ENCODE measurements at places on chromosomes 12 and 14. TPM values are rescaled to one million over a fixed set of nuclear protein-coding genes. Genes with fewer than 3 reads are reported as not detected.

- DNase-seq, result no peak
These were observed 111.0 kb upstream of the HIF1A start for GRCh38 chr14:61584331-61584741.

DNA sequence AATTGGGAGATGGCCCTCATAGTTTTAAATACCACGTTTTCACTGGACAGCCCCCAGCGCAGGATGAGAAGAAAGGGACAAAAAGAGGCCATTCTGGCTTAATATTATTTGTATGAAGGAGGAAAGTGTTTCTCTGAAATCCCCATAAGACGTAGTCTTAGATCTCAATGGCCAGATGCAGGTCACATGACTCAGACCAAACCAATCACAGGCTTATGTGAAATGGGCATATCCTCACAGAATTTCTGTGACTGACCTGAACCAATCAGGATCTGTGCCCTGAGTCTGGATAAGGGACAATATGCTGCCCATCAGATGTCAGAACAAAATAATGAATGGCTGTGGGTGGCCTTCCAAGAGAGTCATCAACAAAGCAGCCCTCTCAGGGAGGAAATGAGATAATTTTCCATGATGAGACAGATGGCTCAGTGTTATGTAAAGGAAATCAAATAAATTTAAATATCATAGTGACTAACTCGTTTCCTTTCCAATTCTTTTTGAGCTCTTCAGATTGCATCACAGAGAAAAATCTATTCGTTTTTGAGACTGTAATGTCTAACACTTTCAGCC, 1009.5 kb upstream of the TMEM132C start:
- no peak for DNase-seq

DNA sequence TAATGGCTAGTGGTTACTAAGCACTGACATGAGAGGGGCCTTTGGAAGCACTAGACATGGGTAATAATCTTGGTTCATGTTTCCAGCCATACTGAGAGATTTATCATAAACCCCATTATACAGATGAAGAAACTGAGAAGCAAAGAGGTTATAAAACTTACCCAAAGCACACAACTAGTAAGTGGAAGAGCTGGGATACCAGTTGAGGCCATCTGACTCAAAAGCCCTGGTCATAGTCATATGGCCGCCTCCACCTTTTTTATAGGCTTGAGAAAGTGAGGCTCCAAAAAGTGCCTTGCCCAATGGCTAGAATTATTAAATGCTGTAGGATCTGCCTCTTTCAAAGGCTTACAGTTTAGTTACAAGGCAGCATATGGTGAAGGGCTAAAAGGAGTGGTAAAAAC, 944 bp downstream of the TXNRD1 start:
- no peak for DNase-seq

Gene KRT5
- polyA plus RNA-seq, result 1.1 TPM

Gene HOXC12
- polyA plus RNA-seq, result not detected

Gene IGF1
- polyA plus RNA-seq, result 3.4 TPM

Gene ACSM4
- not detected for polyA plus RNA-seq

- no peak for DNase-seq
These were observed 811 bp downstream of the ACYP1 start for GRCh38 chr14:75063013-75063412.

DNA sequence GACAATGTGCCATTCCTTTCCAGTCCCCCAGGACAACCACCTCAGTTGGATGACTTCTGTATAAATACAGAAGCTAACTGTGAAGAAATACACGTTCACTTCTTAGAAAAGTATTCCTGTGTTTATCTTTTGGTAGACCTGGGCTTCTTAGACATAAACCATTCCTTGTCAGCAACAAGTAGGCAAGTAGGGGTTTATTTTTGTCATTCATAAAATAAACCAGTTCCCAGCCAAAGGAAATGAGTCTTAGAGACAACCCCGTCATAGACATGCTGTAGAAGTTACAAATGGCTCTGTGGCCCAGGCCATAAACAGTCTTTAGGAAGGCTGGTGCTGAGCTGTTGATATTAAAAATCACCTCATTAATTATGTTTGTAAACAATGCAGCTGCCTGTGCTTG, 243.2 kb downstream of the SPTSSA start:
- DNase-seq, result no peak

GRCh38 chr14:63910583-63911363, 58.0 kb downstream of the SYNE2 start:
- no peak for DNase-seq

DNA sequence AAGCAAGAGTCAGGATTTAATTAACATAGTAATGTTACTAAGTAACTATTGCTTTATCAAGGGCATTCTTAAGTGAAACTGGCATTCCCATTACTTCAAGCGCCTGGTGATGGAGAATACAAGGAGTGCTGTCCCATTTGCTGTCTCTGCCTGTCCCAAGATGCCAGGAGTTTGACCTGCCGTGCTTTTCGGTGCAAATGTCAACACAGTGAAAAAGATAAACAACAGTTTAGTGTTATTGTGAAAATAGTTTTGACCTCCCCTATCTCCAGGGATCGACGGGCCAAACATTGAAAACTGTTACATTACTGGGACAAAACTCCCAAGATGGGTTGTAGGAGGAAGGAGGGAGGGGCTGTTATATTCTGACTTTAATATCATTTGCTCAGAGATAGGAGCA, 74.8 kb downstream of the TTC9 start:
- DNase-seq, result no peak

Gene APOF
- polyA plus RNA-seq, result 0.10 TPM

GRCh38 chr12:103441437-103442181, 54.2 kb downstream of the C12orf42 start:
- no peak for DNase-seq

Gene OLR1
- polyA plus RNA-seq, result 1.3 TPM

DNA sequence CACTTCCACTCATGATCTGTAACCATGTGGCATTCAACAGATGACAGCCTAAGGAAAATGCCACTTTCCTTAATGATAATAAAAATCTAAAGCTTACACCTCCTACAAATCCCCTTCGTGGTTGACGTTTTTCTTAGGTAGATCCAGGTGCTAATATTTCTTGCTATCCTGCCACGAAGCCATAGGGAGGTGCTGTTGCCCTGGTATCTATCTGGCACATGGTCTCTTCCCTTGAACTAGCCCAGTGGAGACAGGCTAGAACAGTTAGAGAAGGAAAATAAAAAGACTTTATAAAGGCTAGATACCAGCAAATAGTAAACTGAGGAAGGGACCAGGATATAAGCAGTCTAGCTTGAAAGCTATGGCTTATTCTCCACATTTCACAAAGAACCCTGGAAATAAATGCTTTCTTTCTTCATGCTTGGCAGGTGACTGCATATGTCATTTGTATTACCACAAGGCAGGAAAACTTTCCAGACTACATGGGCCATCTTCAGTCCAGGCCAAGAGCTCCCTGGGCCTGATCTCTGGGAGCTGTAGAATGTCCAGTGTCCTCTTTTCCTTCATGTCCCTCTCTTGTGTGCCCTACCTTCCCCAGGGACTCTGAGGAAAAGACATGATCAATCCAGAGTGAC, 15.3 kb downstream of the SPIC start:
- peak; percentile 20 for DNase-seq

Gene CCDC196
- 0.21 TPM for polyA plus RNA-seq

Gene IRAK3
- 2.9 TPM for polyA plus RNA-seq

DNA sequence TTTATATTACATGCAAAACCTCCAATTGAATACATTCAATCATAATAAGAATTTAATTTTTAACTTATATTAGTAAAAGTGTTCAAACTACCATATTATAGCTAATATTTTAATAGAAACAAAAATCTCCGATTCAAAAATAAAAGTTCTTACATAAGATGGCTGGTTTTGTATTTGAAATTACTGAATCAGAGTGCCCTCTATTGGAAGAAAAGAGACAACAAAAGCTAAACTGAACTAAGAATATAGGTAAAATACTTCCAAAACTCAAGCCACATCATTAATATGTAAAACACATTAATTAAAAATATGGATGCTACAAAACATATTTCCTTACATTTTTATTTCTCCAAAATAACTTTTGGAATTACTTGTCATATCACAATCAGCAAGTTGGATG, 120.3 kb downstream of the GARIN6 start:
- DNase-seq, result peak; percentile 10

GRCh38 chr12:104555648-104556047, 98.9 kb downstream of the CHST11 start:
- peak; percentile 26 for DNase-seq

Gene ZBTB1
- polyA plus RNA-seq, result 71.2 TPM

DNA sequence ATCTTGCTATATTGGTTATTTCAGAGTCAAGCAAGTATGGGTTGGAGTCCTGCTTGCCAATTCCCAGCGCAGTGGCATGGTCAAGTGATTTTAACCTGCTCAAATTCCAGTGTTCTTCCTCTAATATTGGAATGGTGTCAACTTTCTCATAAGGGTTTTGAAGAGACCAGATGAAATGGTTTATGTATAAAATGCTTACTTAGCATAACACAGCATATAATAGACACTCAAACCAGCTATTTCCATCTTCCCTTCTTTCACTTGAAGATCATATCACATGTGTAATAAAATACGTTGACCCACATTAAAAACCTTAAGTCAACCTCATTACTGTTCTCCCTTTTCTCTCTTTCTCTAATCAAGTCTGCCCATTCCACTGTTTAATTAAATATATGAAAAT, 144.0 kb downstream of the NAV3 start:
- DNase-seq, result no peak

DNA sequence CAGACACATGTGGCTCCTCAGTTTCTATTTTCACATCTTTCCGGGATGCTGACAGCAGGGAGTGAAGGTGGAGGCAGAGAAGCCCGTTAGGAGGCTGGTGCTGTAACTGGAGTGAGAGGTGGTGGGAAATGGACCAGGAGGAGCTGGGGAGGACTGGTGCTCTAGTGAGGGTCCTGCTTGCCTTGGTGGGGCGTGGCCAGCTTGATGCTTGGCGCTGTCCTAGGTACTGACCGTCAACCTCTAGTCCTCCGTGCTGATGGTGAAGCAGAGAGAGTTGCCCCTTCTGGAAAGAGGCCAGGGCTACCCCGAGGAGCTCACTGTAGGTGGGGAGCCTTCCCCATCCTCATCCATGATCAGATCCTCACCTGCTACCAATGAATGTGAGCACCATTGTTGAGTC, 1.4 kb downstream of the TRMT61A start:
- DNase-seq, result no peak

Gene GPN3
- 37.5 TPM for polyA plus RNA-seq

- DNase-seq, result no peak
These were observed 53.8 kb downstream of the STAB2 start for GRCh38 chr12:103640831-103641230.

- no peak for DNase-seq
These were observed 26.0 kb downstream of the MAPK1IP1L start for GRCh38 chr14:55077170-55078151.

- DNase-seq, result peak; percentile 28
These were observed 367 bp downstream of the GALNT16 start for GRCh38 chr14:69260190-69260860.

- peak; percentile 8 for DNase-seq
These were observed 53.4 kb upstream of the ANO4 start for GRCh38 chr12:100741084-100741711.

Gene KRT78
- not detected for polyA plus RNA-seq

Gene NPFF
- polyA plus RNA-seq, result 0.93 TPM

DNA sequence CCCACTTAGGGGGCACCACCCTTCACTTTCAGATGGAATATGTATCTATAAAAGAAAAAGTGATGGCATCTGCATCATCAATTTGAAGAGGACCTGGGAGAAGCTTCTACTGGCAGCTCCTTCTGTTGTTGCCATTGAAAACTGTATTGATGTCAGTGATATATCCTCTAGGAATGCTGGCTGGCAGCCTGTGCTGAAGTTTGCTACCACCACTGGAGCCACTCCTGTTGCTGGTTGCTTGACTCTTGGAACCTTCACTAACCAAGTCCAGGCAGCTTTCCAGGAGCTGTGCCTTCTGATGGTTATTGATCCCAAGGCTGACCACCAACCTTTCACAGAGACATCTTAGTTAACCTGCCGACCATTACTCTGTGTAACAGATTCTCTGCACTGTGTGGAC, 44.7 kb downstream of the RIMKLB start:
- DNase-seq, result no peak
